ENCODE measurements at places on chromosomes 2 and 18.

DNA sequence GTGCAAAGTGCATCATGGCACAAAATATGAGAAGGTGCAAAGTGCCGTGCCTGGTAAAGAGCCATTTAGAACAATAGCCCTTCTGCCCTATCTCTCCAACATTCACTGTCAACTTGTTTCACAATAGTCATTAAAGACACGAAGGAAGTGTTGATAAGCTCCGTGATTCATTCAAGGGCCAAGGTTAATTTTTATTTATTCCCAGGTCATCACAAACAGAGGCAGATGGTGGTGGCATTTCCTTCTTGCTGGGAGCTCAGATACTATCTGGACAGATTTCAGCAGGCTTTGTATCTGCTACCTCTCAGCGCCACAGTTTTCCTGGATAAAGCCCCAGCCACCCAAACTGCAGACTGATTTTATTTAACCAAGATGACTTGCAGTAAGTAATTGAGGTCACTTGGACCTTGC is 309.3 kb downstream of the ZNF521 start:
- DNase-seq = no peak

- DNase-seq = no peak
Measured at GRCh38 chr18:73136134-73136533, 268.3 kb upstream of the NETO1 start.

DNA sequence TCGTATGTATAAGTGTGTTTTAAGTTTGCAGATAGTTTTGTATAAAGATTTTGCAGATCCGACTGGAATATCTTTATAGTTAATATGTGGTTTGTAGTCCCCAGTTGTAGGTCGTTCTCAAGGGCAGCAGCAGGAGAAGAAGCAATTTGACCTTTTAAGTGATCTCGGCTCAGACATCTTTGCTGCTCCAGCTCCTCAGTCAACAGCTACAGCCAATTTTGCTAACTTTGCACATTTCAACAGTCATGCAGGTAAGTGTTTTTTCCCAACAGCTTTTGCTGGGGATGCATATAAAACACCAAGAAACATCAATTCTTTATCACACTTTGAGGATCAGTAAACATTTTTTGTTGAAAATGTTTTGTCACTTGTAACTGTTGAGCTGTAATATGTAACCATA is 52.7 kb downstream of the AGFG1 start:
- DNase-seq = no peak

DNA sequence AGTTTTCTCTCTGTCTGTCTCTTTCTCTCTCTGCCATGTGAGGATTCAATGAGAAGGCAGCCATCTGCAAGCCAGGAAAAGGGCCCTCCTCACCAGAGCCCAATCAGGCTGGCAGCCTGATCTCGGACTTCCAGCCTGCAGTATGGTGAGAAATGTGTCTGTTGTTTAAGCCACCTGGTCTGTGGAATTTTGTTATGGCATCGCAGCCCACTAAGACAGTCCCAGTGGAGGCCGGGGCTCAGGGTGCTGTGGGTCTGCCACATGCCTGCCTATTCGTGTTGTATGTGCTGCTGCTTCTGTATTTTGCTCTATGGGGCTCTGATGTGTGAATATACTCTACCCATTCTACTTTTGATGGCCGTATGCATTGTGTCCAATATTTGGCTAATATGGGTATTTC is 139.0 kb upstream of the HS6ST1 start:
- DNase-seq = no peak

DNA sequence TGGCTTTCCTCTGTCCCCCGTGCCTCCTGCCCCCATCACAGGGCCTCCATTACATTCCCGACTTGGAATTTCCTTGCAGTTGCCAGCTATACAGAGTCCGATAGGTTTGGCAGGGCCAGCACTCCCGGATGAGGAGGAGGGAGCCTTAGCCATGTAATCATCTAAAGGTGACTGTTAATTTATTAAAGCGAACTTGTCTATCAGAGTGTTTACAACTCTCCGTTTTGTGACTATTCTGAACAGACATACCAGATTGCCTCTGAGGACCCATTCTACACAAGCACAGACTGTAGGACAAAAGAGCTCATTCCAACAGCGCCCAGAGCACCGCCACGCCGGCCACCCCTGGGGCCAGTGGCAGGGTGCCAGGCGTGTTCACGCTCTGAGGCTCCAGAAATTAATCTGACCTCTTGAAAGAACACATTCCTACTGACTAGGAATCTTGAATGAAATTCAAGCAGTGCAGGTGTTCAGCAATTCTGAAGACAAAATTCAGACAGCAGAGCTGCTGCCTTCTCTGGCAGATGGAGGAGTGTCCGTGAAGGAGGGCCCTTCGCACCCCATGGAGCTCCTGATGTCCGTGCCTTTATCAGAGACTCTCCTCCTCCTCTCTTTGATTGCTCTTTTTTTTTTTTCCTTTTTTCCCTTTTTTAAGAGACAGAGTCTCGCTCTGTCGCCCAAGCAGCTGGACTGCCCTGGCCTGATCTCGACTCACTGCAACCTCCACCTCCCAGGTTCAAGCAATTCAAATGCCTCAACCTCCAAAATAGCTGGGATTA is 58.1 kb upstream of the RALBP1 start:
- DNase-seq = no peak

DNA sequence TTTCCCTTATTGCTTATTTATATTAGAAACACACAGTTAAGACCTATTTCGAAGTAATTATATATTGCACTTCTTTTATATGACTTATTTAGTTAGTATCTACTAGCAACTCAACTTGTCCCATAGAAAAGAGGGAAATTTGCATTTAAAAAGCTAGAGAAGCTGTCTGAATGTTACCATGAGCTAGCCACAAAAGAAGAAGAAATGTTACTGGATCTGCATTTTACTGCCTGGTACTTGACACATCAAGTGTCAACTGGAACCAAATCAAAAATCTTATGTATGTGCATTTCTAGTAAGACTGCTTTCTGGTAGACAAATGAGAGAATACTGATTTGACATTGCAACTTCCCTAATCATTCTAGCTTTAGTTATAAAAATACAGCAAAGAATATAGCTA is 424.6 kb upstream of the VRK2 start:
- no peak for DNase-seq

DNA sequence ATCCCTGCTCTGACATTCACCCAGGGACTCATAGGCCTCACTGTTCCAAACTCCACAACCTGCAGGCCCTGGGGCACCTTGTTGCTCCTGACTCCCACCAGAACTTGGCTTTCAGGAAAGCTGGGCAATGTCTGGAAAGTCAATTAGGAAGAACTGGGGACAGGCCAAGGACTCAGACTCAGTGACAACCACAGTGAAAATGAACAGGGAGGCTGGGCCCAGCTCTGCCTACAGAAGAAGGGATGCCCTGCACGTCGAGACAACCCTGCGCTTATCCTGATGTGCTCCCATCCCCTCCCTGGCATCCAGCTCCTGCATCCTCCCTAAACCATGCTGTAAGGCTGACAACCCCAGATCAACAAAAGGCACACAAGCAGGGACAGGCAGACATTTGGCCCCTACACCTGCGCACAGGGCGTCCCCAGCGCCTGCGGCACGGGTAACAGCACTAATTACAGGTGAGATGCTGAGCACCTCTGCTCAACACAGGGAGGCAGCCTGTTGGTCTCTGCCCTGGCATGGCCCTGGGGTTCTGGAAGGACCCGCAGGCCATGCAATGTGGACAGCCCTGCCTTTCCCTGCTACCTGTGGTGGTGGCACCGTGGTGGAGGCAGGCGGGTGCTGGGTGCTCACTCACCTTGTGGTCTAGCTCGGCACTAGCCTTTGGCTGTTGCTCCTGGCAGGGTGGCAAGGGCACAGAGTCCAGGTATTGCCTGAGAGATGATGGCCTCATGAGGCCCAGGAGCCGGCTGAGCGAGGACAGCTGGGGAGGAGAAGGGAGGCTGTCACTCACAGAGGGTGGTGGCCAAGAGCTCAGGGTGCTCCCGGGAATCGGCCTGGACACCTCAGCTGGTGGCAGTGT is 23.6 kb upstream of the SEMA4C start:
- no peak for DNase-seq

GRCh38 chr2:34069604-34070003 is 470.5 kb upstream of the FAM98A start:
- DNase-seq = no peak

DNA sequence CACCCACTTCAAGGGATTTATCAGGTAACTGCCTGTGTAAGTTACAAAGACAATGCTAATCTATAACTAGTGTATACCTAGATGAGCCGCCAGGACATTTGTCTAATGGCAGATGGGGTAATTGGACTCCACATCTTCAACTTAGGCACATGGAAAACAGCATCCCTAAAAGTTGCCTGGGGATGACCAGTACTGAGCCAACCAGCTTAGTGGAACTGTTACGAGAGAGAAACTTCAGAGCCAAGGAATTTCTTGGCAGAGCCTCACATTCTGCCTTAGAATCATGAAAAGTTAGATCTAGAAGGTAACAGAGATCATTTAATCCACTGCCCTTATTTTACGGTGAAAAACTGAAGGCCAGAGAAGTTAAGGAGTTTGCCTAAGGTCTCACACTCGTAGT is 15.5 kb upstream of the CLASP1 start:
- no peak for DNase-seq

- DNase-seq = no peak
Measured at GRCh38 chr18:49988733-49989132, 175.4 kb upstream of the ACAA2 start.

All from stimulated activated CD8-positive, alpha-beta memory T cell treated with anti-CD3 and anti-CD28 coated beads, Interleukin-7, amount 100 ng/mL, for 1 hour (primary cell).